Stimulated activated naive CD4-positive, alpha-beta T cell treated with Interleukin-2 at 50 U/mL for 16 hours (primary cell): ENCODE measurements at places on chromosomes 3 and 15.

GRCh38 chr15:36029606-36030210 lies 483.7 kb upstream of the DPH6 start:
- DNase-seq = no peak

DNA sequence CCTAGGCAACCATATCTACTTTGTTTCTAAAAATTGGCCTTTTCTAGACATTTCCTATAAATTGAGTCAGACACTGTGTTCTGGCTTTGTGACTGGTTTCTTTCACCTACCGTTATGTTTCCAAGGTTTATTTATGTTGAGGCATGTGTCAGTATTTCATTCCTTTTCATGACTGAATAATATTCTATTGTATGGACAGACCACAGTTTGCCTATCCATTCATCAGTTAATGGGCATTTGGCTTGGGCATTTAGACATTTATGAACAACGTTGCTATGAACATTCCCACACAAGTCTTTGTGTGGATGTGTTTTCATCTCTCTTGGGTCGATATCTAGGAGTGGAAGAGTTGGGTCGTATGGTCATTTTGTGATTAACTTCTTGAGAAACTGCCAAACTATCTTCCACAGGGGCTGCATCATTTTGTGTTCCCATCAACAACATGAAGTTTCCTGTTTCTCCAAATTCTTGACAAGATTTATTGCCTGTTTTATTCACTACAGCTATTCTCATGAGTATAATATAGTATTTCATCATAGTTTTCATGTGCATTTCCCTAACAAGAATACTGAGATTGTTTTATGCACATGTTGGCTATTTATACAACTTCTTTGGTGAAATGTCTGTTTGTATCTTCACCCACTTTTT lies 3.5 kb upstream of the EFCC1 start:
- no peak for DNase-seq

DNA sequence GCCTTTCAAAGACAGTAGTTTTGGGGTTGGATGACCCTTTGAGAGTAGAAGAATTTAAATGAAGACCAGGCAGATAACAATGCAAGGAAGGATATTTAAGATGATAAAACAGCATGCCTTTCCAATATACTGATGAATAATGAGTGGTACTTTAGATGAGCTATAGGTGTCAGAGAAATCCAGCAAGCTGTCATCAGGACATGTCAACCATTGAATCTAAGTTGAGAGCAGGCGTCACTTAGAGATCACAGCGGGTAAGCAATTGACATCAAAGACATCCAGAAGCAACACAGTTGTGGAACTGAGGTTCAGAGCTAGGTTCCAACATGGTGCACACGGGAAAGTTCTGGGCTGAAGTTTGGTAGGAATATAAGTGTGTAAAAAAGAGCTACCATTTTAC lies 25.0 kb downstream of the CCDC54 start:
- DNase-seq = no peak

DNA sequence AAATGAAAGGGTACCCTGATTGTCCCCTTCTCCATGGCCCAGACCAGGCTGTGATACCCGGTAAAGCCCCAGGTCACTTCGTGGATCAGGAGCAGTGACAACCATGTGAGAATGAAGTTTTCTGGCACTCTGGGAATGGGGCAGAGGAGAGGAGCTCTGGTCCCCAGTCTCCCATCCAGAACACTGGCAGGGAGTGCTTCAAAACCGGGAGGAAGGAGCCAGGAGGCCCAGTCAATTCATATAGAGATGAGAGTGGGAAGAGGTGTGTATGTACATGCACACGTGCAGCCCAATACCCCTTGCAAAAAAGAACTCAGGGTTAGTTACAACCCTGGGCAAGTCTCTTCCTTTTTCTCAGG lies 101.4 kb upstream of the TLE3 start:
- no peak for DNase-seq

GRCh38 chr15:36601497-36601932 lies 22.1 kb downstream of the CDIN1 start:
- DNase-seq = no peak

GRCh38 chr15:61479613-61480012 lies 250.5 kb upstream of the RORA start:
- no peak for DNase-seq

GRCh38 chr3:71120012-71120411 lies 463.5 kb downstream of the FOXP1 start:
- no peak for DNase-seq

DNA sequence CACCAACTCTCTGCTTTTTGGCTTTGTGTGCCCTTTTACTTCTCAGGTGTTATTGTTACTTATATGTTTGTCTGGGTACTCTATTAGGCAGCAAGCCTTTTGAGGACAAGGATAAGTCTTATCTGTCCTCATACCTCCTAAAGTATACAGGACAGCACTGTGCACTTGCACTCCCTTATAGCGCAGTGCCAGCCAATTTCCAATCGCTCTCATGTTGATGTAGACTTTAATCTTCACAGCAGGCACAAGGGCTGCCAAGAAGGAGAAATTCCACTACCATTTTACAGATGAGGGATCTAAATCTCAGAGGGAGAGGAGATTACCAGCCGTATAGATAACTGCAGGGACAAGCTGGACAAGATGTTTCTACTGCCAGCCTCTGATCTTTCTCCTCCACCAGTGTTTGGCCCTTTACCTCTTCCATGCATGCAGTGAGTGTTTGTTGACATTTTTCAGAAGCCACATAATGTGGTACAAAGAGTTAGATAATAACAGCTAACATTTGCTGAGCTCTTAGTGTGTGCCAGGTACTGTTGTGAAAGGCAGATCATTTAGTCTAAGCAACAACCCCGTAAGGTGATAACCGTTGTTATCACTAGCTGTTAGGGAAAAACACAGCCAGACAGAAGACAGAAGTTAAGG lies 30.1 kb downstream of the SST start:
- DNase-seq = no peak

- no peak for DNase-seq
Measured at GRCh38 chr3:151384741-151385174, at the start of gene P2RY12. TSS of gene P2RY12 (minus strand) at chr3:151384753. CDS start at chr3:151338845, 45,908 bp downstream.

DNA sequence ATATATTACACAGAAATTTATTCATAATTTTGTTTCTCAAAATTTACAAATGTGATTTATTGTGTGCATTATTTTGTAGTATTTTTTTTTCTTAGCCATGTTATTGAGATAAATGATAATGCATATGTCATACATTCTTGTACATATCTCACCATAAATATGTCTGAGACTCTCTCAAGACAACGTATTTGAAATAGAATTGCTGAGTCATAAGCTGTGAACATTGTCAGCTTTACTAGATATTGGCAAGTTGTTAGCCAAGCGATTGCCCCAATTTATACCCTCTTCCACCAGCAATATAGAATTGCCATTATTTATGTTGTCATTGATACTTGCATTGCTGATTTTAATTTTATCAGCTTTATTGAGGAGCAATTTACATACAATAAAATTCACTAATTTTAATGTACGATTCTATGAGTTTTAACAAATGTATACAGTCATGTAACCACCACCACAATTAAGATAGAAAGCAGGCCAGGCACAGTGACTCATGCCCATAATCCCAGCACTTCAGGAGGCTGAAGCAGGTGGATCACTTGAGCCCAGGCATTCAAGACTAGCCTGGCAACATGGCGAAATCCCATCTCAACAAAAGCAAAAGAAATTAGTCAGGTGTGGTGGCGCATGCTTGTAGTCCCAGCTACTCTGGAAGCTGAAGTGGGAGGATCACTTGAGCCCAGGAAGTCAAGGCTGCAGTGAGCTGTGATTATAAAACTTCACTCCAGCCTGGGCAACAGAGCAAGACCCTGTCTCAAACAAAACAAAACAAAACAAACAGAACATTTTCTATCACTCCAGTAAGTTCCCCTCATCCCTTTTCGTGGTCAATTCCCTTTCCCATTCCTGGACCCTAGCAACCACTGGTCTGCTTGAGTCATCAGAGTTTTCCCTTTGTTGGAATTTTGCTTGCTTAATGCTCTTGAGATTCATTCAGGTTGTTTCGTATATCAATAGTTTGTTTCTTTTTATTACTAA lies 373.1 kb downstream of the MFSD1 start:
- no peak for DNase-seq

DNA sequence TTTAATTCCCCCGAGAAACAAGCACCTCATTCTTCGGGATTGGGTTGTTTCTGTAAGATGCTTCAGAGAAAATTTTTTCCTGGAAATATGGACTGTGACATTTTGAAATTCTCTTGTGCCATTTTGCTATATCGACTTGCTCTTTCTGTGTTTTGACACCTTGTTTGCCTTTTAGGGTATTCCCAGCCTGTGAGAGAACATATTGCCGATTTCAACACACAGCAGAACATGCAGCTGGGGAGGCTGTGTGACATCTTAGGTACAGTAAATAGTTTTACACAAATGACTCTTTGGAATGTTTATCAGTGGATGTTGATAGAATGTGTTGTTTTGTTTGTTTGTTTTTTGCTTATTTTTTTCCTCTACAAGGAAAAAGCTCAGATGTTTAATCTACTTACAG lies 130.2 kb downstream of the IQCH start:
- no peak for DNase-seq

GRCh38 chr3:16236856-16237393 lies 27.8 kb downstream of the DPH3 start:
- no peak for DNase-seq

GRCh38 chr3:112247900-112248299 lies 46.1 kb downstream of the SLC9C1 start:
- no peak for DNase-seq

GRCh38 chr15:95247071-95247984 lies 1016.0 kb downstream of the MCTP2 start:
- DNase-seq = no peak

- DNase-seq = no peak
Measured at GRCh38 chr15:41779662-41780157, 5.4 kb downstream of the MAPKBP1 start.

DNA sequence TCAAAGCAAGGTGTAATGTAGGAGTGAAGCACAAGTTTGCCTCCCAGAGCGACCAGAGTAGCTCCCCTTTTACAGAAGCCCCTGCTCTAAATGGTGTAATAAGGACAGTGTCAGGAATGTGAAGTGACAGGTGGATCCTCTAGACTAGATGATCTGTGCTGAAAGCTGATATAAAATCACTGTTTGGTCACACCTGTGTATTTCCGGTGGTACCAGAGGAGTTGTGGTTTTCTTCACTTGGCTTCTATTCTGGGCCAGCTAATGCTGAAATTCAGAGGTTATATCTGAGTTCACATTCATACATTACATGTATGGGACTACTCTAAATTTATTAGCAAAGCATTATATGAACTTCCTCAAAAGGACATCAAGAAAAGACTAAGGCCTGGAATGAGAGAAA lies 117.4 kb downstream of the IL1RAP start:
- DNase-seq = no peak

DNA sequence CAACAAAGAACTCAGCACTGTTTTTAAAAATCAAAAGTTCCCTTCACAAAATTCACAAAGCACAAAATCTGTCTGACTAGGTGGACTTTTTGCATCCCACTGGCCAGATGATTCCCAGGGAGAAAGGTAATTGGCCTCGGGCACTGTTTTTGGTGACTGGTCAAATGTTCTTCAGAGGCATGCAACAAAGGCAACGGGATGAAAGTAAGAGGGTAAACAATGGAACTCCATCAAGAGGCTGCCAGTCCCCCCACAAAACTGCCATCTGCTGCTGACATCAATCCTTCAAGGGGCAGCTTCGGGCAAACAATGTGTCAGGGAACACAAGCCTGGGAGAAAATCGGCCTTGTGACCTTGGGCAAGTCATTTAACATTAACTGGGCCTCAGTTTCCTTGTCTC lies 3.3 kb downstream of the SRGAP3 start:
- no peak for DNase-seq

DNA sequence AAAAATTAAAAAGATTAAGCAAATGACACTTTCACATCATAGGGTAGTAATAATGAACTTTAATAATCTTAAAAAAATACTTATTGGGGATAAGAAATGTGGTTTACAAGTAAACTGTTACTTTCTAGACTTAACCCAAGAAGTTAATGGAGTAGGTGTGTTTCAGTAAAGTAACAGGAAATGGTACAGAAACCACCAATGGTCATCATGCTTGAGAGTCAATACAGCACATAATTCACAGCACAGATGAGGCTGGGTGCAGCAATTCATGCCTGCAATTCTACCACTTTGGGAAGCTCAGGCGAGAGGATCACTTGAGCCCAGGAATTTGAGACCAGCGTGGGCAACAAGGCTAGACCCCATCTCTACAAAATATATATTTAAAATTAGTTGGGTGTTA lies 11.5 kb upstream of the USP50 start:
- DNase-seq = no peak

DNA sequence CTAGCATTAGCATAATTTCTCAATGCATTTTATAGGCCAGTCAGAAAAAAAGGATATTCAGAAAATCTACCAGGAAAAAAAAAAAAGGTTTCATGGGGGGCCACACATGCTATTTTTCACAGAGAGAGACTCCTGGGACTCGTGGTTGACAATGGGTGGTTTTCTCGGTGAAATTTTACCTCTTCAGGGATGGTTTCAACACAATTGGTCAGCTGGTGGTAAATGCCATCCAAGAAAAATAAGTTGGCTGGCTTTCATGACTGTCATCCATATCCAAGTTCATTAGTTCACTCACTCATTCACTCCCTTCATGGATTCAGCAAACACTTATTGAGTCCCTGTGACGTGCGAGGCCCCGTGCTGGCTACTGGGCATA lies 217.3 kb downstream of the SHQ1 start:
- no peak for DNase-seq

DNA sequence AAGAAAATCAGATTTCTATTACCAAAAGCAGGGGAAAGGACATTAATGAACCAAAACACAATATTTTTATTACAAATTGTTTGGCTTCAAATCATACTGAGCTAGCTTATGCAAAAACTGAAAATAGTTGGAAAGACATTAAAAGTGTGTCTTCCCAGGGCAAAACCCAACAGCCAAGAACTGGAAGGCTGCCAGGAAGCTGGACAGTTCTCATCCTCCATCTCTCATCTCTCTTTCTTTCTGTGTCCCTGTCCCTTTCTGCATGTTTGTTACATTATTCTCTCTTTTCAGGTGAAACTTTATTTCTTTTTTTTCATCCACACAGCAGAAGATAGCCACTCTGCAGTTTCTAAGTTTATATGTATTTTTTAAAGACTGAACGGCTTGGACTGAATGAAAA lies 41.1 kb upstream of the SNTN start:
- no peak for DNase-seq

DNA sequence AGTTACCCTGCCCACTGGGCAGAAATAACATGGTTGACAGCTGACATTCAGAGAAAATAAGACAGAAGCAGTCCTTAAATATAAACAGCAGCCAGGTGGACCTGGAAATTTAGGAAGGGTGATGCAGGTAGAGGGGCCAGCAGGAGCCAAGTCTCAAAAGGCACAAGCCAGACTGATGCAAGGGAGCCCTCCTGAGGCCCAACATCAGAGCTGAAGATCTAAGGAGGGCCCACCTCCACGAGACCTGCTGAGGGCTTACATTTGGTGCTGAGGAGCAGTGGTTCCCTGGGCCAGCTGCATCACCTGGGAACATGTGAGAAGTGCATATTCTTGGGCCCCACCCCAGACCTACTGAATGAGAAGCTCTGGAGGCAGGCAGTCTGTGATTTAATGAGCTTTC lies 105.5 kb upstream of the TRIM42 start:
- no peak for DNase-seq

DNA sequence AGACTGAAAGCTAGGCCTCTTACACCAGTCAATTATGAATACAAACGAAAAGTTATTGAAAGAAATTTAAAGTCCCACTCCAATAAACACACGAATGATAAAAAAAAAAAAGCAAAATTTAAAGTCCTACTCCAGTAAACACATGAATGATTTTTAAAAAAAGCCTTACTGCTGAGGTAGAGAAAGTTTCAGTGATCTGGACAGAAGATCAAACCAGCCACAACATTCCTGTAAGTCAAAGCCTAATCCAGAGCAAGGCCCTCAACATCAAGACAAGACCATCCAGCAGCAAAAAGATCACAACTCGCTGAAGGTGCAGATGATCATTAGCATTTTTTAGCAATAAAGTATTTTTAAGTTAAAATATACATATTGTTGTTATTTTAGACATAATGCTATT lies 95.6 kb upstream of the LIPC start:
- no peak for DNase-seq
